Heart left ventricle (tissue), 16 donors: ENCODE measurements at places on chromosomes 6 and 20.

DNA sequence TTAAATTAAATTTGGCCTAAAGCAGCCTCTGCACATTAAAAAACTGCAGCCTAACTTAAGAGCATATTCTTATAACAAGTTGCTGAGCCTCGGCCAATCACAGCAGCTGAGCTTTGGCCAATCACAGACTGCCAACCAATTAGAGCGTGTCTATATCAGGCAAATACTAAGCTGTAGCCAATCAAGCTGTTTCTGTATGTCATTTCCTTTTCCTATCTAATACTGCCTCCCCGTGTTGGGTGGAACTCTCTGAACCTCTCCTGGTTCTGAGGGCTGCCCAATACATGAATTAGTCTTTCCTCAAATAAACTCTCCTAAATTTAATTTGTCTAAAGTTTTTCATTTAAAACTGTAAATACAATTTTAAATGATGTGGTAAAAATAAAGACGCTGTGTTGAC is 3.9 kb upstream of the TMEM244 start:
- DNase-seq, result no peak

DNA sequence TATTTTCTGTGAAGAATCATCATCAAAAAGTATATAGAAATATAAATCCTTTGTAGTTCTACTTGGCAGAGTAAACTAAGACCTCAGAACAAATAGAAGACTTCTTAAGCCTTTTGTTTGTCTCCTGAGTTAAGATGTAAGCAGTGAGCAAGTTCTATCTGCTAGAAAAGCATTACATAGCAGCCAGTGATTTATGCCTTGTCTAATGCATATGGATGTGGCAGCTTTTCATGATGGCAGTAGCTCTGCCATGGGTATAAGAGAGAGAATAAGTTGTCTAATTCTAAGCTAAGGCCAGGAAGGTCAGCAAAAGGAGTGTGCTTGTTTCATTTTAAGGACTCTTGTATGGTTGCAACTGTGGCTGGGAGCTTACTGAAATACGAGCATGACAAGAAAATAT is 920.2 kb downstream of the GRIK2 start:
- no peak for DNase-seq

GRCh38 chr6:41273714-41274113 is 12.8 kb downstream of the TREM1 start:
- no peak for DNase-seq

GRCh38 chr6:74932232-74932888 is 273.5 kb downstream of the COL12A1 start:
- no peak for DNase-seq

DNA sequence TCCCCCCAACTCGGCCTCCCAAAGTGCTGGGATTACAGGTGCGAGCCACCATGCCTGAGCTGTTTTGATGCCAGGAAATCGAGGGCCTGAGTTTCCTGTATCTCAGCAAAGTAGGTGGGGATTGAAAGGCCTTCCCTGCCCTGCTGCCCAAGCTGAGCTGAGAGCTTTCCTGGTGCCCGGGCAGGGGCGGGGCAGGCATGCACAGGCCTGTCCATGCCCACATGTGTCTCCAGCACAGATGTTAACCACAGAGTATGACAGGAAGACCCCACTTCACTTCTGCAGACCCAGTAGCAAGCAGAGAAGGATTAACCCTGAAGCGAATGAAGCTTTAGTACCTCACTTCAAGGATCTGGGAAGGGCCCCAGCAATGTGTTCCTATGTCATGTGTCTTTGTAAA is 66.0 kb downstream of the GPR6 start:
- no peak for DNase-seq

DNA sequence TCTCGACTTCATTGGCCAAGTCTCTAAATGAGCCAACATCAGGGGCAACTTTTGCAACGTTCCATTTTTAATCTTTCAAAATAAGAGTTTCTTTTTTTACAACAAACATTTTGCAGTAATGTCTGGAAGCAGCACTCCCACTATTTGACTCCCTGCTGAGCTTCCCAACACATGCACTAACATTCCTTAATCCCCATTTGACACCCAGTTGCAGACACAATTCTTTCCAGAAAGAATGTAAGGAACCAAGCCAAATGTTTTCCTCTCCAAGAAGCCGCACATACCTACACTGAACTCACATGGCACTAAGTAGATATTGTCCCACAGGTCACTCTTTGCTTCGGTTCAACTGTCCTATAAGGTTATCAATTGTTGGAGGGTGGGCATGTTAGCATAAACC is 165.6 kb downstream of the GRM1 start:
- DNase-seq, result no peak

- no peak for DNase-seq
Observed at GRCh38 chr6:135146162-135146934, 34.8 kb upstream of the MYB start.

DNA sequence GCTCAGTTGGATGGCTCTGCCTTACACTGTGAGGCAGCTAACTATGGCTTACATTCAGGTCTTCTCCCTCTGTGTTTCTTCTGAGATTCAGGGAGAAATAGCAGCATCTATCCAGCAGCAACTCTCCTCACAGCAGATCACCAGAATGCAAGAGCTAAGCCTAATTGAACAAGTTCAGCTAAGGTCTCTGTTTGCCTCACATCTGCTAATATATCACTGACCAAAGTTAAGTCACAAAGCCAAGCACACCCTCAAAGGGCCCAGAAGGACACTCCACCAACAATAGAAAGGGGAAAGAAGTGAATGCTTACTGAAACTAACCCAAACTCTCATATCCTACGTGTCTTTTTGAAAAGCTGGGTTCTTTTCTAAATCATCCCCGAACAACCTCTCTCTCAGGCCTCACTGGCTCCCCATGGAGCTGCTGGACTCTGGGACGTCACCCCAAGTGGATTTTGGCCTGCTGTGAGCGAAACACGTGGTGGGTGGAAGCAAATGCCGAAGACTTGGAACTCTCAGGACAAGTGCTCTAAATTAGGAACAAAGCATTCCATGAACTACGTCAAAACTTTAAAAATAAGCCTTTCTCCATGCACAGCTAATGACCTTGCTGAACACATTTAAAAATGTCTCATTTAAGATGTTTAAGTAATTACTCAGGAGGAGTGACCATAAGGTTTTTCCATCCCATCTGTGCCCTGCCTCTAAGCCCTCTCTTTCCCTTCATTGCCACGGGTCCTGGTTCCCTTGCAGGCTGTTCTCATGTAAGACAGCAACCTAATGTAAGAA is 167.5 kb upstream of the PLCB4 start:
- peak; percentile 82 for DNase-seq

DNA sequence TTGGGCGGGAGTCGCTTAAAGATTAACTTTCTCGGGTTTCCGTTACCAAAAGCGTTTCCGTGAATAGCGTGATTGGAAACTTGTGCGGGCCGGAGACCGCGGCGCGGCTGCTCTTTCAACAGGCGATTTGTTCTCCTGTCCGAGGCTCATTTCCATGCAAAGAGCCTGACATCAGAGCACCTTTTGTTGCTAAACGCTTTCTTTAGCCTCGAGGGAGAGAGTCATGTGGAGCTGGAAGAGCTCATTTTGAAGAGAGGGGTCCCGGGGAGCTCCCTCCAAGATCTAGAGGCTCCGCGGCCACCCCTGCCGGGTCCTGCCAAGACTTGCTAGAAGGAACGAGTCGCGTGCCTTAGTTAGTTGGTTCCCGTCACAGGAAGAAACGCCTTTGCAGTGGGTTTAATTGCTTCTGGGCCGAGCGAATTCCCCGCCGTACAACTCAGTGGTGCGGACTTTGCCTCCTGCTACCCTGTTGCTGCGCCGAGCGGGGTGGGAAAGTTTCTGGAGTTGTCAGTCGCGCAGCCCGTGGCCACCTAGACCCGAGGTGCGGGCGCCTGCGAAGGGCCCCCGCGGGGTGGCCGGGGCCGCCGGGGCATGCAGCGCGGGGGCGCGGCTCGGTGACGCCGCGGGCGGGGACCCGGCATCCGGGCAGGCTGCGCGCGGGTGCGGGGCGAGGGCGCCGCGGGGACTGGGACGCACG is at the start of gene SASH1:
Gene SASH1 (plus strand): TSS at position 489 of the 697 bp plus-strand sequence. CDS start 230 bp downstream, outside the sequence.
- DNase-seq, result peak; percentile 74

GRCh38 chr6:130202782-130203181 is 20.0 kb downstream of the SAMD3 start:
- no peak for DNase-seq

- no peak for DNase-seq
Observed at GRCh38 chr6:162684961-162685360, 42.6 kb downstream of the PRKN start.

- DNase-seq, result no peak
Observed at GRCh38 chr6:72219536-72219935, 333.2 kb downstream of the RIMS1 start.

- DNase-seq, result no peak
Observed at GRCh38 chr20:31934968-31935764, 16.7 kb downstream of the PDRG1 start.

GRCh38 chr6:15464211-15464725 is 198.6 kb downstream of the DTNBP1 start:
- DNase-seq, result no peak

- no peak for DNase-seq
Observed at GRCh38 chr6:34149831-34150400, 4.0 kb upstream of the GRM4 start.

DNA sequence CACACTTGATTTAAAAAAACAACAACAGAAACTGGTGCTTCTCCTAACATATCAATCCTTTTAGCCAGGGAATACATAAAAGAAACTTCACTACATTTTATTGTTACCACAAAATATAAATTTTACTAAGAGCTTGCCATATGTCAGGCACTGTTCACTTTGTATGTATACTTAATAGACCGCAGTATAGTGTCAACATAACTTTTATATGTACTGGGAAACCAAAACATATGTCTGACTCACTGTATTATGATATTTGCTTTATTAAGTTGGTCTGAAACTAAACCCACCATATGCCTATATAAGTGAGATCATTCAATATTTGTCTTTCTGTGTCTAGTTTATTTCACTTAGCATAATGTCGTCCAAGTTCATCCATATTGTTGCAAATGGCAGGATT is 108.4 kb downstream of the KLHL32 start:
- DNase-seq, result no peak

DNA sequence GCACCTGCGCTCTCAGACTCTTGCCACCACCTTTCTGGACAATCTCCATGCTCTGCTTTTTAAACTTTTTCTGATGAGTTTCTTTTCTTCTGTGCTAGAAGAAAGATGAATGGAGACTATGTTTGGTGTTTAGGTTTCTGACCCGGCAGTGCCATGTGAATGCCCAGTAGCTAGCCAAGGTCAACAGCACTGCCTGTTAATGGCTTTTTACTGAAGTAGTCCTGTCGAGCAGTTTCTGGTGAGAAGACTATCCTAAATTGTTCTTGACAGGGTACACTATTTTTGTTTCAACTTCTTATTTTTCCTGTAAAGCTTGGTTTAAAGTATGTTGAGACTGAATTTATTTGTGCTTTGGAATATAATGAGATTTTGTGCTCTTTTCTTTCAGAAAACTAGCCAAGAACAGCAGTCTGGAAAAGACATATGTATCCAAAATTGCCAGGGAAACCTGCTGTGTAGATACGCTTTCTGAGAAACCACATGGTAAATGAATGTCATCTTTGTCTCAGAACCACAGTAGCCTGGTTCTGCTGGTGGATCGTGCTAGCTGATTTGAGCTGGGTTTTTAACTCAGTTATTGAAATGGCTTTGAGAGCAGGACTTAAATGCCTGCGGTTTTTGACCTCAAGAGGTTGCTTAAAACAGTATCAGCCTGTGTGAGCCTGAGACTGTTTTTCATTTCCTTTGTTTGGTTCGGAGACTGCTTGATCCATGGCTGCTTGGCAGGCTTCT is 48.1 kb downstream of the KCNS1 start:
- no peak for DNase-seq

- DNase-seq, result no peak
Observed at GRCh38 chr20:17479063-17479657, 52.0 kb downstream of the BFSP1 start.

- DNase-seq, result peak; percentile 82
Observed at GRCh38 chr6:134826889-134827737, 122.8 kb downstream of the ALDH8A1 start.

- DNase-seq, result no peak
Observed at GRCh38 chr6:96202571-96202970, 186.8 kb downstream of the FUT9 start.

DNA sequence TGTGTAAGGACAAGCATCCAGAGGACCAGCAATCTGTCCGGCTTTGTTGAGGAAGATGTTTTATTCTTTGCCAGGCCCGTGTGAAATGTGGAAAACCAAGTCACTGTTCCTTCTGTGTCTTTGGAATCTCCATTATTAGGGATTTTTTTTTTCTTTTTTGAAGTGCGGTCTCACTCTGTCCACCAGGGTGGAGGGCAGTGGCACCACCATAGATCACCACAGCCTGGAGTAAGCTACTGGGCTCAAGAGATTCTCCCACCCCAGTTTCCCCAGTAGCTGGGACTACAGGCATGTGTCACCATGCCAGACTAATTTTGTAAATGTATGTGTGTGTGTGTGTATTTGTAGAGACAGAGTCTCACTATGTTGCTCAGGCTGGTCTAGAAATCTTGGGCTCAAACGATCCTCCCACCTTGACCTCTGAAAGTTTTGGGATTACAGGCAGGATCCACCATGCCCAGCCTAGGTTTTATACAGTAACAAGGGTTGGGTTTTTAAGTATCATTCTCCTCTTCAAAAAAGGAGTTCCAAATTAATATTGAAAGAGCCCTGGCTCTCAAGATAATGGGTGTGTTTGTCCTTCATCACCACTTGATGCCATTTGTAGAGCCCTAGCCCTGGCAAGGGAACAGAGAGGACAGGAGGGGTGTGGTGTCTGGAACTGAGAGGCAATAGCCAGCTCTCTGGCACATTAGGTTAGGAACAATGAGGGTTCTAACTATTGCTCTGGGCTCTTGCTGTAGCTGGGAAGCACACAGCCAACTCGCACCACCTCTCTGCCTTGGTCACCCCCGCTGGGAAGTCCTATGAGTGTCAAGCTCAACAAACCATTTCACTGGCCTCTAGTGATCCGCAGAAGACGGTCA is 3.1 kb downstream of the LAMP5 start:
- no peak for DNase-seq

- DNase-seq, result no peak
Observed at GRCh38 chr6:89085409-89086205, 5.1 kb downstream of the PNRC1 start.

GRCh38 chr20:63979557-63980316 is at the start of gene SAMD10:
Gene SAMD10 (minus strand): TSS chr20:63979642. CDS start chr20:63979467, 175 bp downstream.
- DNase-seq, result no peak

DNA sequence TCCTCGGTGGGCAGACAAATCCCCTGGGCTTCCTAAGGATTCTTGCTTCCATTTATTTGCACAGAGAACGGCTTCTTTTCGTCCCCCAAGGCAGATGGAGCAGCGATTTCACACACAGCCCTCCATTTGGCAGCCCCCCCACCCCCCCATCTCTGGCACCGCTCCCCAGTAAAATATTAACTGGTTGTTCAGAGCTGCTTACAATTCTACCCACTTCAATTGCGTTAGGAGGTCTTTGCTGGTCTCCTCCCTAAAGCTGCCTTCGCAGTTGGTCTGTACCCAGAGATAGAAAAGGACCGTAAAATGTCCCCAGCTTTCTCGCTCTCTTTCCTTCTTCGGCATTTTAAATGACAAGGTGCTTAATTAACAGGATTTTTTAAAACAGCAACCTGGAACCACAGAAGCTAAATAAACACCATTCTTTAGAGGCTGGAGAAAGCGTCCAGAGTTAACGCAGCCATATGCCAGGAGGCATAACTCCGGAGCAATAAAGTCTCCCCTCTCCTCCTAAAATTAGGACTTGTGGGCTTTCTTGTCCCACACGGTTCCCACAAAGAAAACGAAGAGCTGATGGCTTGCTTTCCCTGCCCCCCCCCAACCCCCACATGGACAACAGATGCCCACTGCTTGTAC is 1.7 kb upstream of the ZMYND8 start:
- no peak for DNase-seq
